IgD-negative memory B cell (primary cell): ENCODE measurements at places on chromosomes 13 and 19. TPM values are rescaled to one million over a fixed set of nuclear protein-coding genes. Genes with fewer than 3 reads are reported as not detected.

Gene FCER2
- 197 TPM for polyA plus RNA-seq

Gene FBXL12
- polyA plus RNA-seq: 10.4 TPM

Gene SLC6A16
- polyA plus RNA-seq: 11.6 TPM

Gene FCHO1
- 42.4 TPM for polyA plus RNA-seq

Gene SPPL2B
- polyA plus RNA-seq: 20.8 TPM

Gene ZNF726
- polyA plus RNA-seq: 2.7 TPM

Gene F10
- polyA plus RNA-seq: not detected

Gene CD79A
- 3,141 TPM for polyA plus RNA-seq

Gene NDUFB7
- 224 TPM for polyA plus RNA-seq

Gene TRPM4
- polyA plus RNA-seq: not detected

Gene N4BP2L1
- 43.1 TPM for polyA plus RNA-seq
